ENCODE measurements at places on chromosomes 2 and 18.

- DNase-seq, result no peak
Observed at GRCh38 chr2:212914392-212914791, 237.0 kb downstream of the IKZF2 start.

GRCh38 chr2:234533626-234534025 is 36.7 kb upstream of the ARL4C start:
- DNase-seq, result no peak

DNA sequence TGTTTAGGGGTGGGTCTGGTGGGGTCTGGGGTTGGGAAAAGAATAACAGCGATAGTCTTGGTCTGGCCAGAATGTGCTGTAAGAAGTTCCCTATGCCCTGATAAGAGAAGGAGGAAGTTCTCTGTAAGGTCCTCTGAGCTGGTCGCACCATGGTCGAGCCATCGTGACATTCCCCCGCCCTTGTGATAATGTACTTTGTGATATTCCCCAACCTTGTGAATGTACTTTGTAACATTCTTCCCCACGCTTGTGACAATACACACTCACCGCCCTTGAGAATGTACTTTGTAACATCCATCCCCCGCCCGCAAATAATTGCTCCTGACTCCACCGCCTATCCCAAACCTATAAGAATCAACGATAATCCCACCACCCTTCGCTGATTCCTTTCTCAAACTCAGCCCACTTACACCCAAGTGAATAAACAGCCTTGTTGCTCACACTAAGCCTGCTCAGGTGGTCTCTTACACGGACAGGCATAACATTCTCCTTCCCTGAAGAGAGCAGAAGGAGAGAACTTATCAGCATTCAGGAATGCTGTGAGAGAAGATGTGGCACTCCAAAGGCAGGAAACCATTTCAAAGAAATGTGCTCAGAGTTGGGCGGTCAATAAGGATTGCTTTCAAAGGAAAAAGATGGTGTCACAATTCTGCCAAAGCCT is 17.8 kb upstream of the DUSP19 start:
- DNase-seq, result no peak

DNA sequence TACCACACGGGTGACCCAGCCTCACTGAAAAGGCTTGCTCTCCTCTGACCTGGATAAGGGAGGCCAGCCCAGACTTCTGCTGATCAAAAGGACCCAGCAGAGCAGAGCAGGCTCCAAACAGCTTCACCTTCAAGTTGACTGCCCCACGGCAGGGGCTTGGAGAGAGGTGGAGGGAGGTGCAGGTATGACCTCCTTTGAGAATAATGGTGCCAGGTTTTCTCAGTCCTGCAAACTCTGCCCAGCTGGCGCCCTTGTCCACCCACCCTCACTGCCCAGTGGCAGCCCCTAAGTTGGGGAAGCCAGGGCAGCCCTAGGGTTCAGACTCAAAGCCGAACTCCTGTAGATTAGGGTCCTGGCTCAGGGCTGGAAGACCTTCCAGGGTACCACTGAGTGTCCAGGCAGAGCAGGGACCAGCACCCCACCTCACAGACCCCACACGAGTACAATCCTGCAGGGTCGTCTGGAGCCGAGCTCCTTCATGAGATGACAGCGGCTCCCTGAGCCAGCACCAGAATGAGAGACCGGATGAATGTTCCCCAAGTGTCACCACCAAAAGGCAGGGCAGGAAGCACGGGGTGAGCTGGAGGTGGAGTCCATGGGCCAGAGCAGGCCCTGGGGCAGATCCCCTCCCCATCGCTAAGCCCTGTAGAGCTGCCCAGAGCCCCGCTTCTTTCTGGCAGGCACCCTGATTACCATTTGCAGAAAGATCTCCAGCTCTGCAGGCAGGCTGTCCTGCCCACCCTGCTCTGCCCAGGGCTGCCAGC is 3.6 kb upstream of the GPC1 start:
- DNase-seq, result no peak

DNA sequence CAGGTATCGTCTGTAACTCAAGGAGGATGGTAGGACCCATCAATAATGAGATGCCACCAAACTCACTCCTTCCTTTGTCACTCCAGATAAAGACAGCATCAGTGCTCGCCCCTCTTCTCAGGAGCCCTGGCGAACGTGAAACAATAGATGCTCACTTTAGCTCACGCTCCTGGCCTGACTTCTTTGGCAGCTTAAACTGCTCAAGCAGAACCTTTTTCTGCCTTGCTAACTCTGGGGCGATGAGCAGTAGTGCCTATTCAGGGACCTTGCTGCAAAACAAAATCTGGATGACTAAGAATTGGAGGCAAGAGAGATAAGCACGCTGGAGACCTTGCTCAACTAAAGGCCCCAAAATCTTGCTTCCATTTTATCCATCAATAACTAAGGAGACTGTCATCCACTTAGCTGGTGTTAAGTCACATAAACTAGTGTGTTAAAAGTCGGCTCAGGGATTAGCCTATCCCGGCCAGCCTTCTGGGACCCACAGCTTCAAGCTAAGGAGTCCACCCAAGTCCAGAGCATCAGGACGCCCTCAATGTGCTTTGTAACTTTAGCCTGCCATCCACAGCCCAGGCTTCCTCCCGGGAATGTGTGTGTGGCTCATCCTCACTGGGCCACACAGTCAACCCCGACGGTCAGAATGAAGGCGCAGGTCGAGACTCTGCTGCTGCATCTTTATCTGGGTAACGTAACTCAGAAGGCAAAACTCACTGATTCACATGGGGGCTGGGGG is 38.9 kb downstream of the ZNF516 start:
- no peak for DNase-seq

- DNase-seq, result no peak
Observed at GRCh38 chr2:124088616-124089015, 63.5 kb downstream of the CNTNAP5 start.

DNA sequence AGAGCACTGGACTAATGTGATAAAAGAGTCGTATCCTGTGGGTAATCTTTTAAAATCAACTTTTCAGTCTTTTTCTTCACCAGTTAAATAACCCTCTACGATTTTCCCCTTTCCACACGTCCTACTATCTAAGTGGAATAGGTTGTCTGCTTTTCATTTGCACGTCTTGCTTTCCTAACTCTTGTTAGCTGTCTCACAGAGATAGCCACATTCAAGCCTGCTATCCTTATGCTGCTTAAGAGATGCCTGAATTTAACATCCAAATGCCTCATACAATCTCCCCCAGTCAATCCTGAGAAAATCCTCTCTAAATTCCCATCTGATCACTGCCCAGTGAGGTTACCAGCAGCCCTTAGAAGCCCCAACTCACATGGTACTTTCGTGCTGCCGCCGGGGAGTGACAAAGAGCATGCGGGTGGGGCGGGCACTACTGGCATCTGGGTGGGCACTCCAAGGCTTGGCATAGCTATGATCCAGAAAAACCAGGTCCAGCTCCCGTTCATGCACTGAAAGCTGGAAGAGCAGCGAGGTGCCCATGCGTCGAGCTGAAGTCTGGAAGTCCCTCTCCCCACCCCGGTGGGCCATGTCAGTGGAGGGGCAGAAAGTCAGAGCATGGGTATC is 1.5 kb downstream of the KANSL3 start:
- DNase-seq, result no peak

GRCh38 chr2:24049485-24050021 is at the start of gene FKBP1B:
Gene FKBP1B (plus strand): TSS chr2:24049741. CDS start chr2:24049850, 109 bp downstream.
- peak; percentile 69 for DNase-seq

DNA sequence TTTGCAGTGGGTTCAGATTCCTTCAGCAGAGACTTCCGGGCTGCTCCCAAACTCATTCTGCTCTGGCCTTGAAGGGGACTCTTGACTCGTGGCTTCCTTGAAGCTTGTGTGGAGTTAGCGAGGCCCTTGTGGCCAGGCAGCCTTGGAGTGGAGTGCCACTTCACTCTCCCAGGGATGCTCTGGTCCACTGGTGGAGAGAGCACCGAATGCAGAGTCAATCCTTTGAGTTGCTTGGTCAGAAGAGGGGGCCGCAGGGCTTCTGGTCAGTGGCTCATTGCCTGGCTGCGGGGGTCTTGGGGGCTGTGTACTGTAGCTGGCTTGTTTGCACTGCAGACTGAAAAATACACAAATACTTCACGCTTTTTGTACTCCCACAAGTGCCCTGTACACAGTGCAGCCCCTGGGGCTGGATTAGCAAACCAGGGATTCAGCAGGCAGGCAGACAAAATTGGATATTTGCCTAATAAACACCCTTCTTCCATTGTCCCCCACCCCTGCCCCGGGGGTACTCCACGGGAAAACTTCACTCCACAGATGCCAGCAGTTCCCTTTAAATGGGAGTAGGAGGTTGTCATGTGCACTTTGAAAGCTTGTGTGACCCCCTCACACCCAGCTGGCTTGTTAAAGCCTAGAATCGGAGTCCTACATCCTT is 3.2 kb downstream of the GLI2 start:
- no peak for DNase-seq

DNA sequence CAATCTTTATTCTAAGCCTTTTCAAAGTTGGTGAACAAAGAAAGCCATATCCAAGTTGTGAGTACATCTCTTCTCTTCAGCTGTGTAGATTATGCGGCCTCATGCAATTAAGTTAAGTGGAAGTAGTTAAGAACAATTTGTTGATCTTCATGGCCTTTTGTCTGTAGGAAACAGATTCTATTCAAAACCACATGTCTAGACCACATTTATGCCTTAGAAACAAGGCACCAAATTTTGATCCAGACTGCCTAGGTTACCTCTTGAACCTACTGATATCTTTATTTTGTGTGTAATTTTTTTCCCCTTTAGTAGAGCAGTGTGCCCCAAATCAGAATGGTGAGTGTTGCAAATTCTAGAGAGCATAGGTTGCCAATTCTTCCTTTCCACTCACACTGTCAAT is 101.6 kb upstream of the CERS6 start:
- DNase-seq, result no peak

- DNase-seq, result no peak
Observed at GRCh38 chr2:202114291-202114690, 41.2 kb downstream of the KIAA2012 start.

DNA sequence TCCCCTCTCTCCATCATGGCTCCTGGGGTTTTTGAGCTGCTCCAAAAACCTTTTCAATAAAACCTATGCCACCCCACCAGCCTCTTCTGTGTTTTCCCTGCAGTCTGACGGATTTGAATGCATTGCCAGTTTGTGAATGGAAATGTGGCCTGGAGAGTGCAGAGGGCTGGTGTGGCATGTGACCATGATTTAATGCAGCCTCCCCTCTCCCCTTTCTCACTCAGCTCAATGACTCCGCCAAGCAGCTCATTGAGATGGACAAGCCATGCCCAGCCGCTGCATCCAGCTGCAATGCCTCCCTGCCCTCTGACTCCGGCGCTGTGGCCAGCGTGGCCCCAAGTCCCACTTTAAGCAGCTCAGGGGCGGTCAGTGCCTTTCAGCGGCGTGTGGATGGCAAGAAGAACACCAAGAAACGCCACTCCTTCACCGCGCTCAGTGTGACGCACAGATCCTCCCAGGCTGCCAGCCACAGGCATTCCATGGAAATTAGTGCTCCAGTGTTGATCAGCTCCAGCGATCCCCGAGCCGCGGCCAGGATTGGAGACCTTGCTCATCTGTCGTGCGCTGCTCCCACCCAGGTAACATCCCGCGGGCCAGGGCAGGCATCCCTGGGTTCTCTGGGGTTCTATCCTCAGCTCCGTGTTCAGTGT is 215.3 kb downstream of the SEPTIN10 start:
- no peak for DNase-seq

- DNase-seq, result no peak
Observed at GRCh38 chr18:36775396-36775795, 53.4 kb downstream of the TPGS2 start.

DNA sequence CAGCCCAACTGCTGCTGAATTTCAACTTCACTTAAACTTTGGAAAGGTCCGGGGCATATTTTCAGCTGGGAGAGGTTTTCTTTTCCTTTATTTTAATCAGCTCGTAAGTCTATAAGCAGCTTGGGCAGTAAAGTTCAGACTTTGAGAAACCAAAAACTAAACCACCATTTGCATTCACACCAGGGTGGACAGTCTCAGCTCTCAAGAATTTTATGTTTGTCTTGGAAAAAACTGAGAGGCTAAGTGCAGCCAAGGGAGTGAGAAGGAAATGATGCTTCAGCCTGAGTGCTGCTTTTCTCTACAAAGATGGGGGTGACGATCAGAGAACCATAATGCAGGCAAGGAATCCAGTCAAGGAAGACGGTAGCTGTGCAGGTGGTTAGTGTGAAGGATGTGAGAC is 30.2 kb downstream of the MCFD2 start:
- DNase-seq, result no peak

DNA sequence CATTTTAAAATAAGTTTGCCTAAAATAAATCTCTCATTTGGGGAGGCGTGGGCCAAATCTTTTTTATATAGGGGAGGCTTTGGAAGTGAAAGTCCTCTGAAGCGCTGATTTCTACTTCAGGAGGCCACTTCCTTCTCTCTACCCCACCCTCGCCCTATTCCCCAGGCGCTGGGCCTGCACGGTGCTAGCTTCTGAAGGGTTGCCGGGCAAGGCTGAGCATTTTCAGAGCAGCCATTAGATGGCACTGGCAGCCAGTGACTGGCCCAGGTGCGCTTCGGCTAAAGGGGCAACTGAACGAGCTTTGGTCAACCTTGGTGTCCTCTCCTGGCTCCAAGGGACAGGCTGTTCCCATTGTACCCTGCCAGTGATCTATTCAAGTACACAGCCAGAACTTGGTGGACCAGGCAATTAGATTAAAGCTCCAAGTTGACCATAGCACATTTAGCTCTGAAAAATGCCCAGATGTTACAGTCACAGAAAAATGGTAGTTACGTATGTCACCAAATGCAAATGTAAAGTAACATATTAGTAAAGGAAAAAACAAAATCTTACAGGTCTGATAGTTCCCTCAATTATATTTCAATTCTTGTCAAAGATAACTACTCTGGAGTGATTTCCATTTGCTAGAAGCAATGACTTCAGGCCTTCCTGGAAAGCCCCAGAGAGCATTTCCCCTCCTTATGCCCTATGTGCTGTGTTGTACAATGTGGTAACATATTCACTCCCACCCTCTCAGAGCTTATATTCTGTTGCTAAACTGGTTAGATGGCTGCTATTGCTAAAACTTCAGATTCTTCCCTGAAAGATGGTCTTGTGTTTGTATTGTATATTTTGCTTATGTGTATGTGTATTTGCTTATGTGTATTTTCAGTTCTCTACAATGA is 2.1 kb downstream of the POMC start:
- DNase-seq, result no peak

GRCh38 chr18:57975805-57976204 is 68.2 kb upstream of the NEDD4L start:
- no peak for DNase-seq

DNA sequence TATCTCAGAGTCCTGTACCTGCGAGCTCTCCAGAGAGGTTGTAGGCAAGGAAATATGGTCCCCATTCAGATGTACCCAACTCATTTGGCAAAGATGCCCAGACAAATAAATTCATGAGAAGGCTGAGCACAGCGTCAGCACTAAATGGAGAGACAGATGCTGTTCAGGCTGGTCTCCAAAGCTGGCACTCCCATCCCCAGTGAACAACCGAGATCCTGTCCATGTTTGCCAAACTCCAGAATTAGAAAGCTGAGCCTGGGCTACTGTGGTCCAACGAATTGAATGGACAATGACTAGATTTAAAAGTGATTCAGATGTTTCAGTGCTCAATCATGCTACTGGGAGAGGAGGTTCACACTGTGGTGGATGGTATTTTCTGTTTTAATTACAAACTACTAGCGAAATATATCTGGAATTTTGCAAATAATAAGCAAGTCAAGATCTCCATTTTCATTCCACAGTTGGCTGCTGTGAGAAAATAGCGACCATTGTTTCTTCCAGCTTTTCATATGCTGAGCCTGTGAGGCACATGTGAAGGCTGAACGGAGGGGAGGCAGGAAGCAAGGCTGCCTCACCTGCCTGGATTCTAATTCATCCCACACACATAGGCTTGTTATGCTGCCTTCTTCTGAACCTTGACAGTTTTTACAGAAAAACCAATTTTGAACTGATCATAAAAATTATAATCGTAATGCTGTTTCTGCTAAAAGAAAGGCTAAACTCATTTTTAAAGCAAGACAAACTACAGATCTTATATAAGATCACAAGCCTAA is 22.6 kb upstream of the DAPL1 start:
- DNase-seq, result no peak
